ENCODE measurements at places on chromosomes 2 and 18.

DNA sequence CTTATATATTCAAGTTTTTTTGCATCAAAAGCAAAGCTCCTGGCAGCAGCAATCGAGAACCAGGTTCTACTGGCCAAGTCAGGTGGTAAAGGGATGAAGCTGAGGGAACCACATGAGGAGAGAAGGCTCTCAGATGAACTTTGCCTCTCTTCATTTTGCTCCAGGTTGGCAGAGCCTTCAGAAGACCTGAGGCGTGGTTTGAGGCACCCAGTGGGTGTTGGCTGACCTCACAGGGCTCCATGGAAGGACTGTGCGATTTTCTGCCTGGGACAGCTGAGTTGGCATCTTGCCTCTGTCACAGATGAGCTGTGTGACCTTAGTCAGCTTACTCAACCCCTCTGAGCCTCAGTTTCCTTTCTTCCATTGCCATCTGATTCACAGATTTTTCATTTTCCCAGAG is 89.0 kb downstream of the INSIG2 start:
- no peak for DNase-seq

GRCh38 chr2:126707941-126708340 is 52.0 kb downstream of the GYPC start:
- no peak for DNase-seq

GRCh38 chr2:162114271-162114670 is 37.8 kb downstream of the GCG start:
- DNase-seq: no peak

DNA sequence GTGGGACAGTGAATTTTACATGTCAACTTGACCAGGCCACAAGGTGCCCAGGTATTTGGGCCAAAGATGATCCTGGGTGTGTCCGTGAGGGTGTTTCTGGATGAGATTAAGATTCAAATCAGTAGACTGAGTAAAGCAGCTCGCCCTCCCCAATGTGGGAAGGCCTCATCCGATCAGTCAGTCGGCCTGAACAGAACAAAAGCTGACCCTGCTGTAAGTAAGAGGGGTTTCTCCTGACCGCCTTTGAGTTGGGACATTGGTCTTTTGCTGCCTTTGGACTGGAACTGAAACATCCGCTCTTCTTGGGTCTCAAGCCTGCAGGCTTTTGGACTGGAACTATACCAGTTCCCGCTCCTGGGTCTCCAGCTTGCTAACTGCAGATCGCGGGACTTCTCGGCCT is 233.3 kb downstream of the KLHL29 start:
- DNase-seq: no peak

- DNase-seq: no peak
These were observed 32.2 kb upstream of the LPIN2 start for GRCh38 chr18:3044931-3045698.

DNA sequence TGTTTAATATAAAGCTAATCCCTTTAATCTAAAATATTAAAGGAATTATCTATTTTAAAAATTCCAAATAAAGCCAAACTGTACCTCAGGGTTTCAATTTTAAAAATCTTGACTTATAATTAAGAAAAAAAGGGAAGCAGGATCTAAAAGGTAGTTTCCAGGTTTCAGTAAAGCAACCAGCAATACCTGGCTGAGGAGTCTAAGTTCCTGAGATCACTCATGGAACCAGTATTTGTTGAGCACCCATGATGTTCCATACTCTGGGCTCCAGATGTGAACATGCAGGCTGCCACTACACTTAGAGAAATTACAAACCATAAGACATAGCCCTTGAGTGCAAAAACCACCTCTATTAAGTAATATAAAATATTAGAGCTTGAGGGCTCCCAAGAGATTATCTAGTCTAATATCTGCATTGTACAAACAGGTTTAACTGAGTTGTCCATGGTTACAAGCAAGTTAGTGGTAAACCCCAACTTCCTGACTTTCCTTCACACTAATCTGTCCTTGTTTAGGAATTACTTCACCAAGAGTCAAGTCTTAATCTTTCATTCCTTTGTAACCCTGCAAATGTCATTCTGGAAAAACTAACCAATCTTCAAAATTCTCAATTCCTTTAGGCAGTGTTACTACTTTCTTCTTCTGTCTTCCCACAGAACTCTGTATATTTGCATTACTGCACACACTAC is 49.2 kb downstream of the CLASP1 start:
- no peak for DNase-seq

- no peak for DNase-seq
These were observed 44.5 kb upstream of the MAP4K3 start for GRCh38 chr2:39481611-39482010.

GRCh38 chr2:175518206-175518605 is 336.7 kb upstream of the ATP5MC3 start:
- DNase-seq: no peak

- DNase-seq: no peak
These were observed 51.2 kb upstream of the HAAO start for GRCh38 chr2:42843611-42844010.

- no peak for DNase-seq
These were observed 13.4 kb upstream of the CELF4 start for GRCh38 chr18:37578886-37579513.

- DNase-seq: no peak
These were observed 80.8 kb upstream of the CERS6 start for GRCh38 chr2:168375195-168375798.

GRCh38 chr2:199962203-199962602 is 6.8 kb downstream of the MAIP1 start:
- DNase-seq: no peak

DNA sequence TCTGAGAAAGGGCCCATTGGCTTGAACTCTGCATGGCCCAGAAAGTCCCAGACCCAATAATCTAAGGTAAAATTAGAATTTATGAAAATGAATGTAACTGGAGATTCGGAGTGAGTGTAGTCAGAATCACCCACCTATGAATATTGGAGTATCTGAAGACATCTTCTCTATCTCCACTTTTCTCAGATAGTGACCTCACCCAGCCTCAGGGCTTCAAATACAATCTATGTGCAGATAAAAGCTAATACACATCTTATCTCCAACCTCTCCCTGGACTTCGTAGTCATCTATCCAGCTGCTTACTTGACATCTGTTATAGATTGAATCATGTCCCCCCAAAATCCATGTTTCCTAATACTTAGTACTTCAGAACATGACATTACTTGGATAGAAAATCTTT is 263.2 kb downstream of the RAD51AP2 start:
- DNase-seq: no peak

- no peak for DNase-seq
These were observed 36.0 kb downstream of the PPP4R3B start for GRCh38 chr2:55581435-55581834.

DNA sequence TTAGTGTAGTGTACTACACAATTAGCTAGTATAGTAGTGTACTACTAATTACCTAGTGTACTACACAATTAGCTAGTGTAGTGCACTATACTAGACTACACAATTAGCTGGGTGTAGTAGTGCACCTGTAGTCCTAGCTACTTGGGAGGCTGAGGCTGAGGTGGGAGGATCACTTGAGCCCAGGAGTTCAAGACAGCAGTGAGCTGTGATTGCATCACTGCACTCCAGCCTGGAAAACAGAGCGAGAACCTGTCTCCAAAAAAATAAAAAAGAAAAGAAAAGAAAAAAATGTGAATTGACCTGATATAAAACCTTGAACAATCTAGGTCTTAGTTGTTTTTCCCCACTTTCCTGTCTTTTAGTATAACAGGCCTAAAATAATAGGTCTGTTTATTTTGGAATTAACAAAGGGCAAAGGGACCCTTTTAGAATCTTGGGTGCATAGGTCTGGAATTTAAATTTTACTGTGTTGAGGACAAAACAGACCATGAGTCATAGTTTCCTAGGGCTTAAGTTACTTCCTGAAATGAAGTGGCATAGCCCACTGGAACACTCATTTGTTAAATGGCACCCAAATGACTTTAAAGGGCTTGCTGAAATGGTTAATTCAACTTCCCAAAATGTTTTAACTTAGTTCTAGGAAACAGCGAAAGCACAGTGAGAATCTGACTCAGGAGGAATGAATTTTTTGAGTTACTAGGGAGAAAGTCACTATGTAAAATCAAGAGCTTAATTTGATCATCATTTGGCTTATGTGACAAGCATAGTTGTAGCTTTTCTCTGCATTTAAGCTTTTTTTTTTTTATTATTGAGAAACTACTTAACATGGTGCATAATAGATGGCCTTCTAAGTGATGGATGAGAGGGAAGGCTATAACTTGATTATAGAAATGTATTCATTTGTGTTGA is 50.7 kb upstream of the ARL5A start:
- DNase-seq: no peak

DNA sequence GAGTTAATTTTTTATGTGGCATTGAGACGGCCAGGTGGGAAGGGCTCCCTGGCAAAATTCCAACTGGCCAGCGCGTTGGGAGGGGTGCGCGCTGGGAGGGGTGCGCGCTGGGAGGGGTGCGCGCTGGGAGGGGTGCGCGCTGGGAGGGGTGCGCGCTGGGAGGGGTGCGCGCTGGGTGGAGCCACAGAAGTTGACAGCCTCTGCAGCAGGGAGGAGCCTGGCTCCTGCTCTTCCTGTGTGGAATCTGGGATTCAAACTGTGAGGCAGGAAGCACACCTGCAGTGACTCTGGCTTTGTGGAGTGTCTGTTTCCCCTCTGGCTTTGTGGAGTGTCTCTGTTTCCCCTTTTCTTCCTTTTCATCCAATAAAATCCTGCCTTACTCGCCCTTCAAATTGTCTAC is 147.9 kb upstream of the CBLN2 start:
- no peak for DNase-seq

DNA sequence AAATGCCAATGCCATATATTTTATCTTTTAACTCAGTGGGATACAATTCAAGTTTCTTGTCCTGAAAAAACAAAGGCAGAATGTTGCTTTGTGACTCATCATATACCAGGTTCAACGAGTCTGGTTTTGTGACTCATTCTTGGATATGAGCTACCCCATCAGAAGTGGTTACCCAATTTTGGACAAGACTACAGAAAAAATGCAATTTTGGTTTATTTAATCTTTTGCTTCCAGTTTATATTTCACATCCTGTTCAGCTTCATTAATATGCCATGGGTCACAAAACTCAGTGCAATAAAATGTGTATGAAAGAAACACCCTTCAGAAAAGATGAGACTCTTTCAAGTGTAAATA is 25.0 kb downstream of the FN1 start:
- no peak for DNase-seq

Measured in activated naive CD4-positive, alpha-beta T cell treated with anti-CD3 and anti-CD28 coated beads, Interleukin-2, amount 50 U/mL, for 72 hours (primary cell).